A549 treated with AZD2906 at 1 μM for 4 hours (cell line): ENCODE measurements at places on chromosomes 13 and 19. TPM values are rescaled to one million over a fixed set of nuclear protein-coding genes. Genes with fewer than 3 reads are reported as not detected.

Gene AMER2
- not detected in 5 replicates for total RNA-seq

Gene SOHLH2
- 0.06 TPM in 1 of 5 replicates, not detected in the others for total RNA-seq

Gene HPN
- total RNA-seq: 0.08 to 0.11 TPM (median 0.09 TPM) in 5 replicates

Gene OBI1
- total RNA-seq: 7.5 to 10.9 TPM (median 7.8 TPM) in 5 replicates

Gene SCGB2B2
- 0.02 to 0.13 TPM (median 0.10 TPM) in 4 of 5 replicates, not detected in the other for total RNA-seq

Gene PABPC3
- 0.10 to 0.18 TPM (median 0.16 TPM) in 5 replicates for total RNA-seq

Gene FFAR2
- total RNA-seq: 0.02 TPM in 1 of 5 replicates, not detected in the others

Gene VSIG10L
- total RNA-seq: 10.3 to 16.2 TPM (median 14.5 TPM) in 5 replicates

Gene PLIN4
- total RNA-seq: 0.09 to 0.15 TPM (median 0.12 TPM) in 5 replicates

Gene FUT6
- not detected in 5 replicates for total RNA-seq

Gene RNF113B
- total RNA-seq: not detected in 5 replicates

Gene HCST
- 0.29 to 0.75 TPM (median 0.53 TPM) in 4 of 5 replicates, not detected in the other for total RNA-seq

Gene SERP2
- not detected in 5 replicates for total RNA-seq

Gene VSTM2B
- total RNA-seq: not detected in 5 replicates

Gene KIR3DL2
- not detected in 5 replicates for total RNA-seq

Gene MYH14
- 5.3 to 6.4 TPM (median 5.8 TPM) in 5 replicates for total RNA-seq

Gene IL4I1
- total RNA-seq: 0.74 to 0.86 TPM (median 0.79 TPM) in 5 replicates

Gene ZNF845
- 2.6 to 4.4 TPM (median 3.4 TPM) in 5 replicates for total RNA-seq

Gene CLEC11A
- total RNA-seq: 5.9 to 11.1 TPM (median 10.8 TPM) in 5 replicates

Gene ZNF547
- 1.00 to 1.9 TPM (median 1.1 TPM) in 5 replicates for total RNA-seq

Gene ZNF541
- 0.03 to 0.06 TPM (median 0.05 TPM) in 4 of 5 replicates, not detected in the other for total RNA-seq

Gene FCER2
- total RNA-seq: not detected in 5 replicates

Gene CTXN1
- total RNA-seq: 8.2 to 23.4 TPM (median 22.0 TPM) in 5 replicates

Gene NKPD1
- total RNA-seq: 0.51 to 1.2 TPM (median 0.93 TPM) in 5 replicates

Gene NTF4
- total RNA-seq: 0.29 to 0.78 TPM (median 0.66 TPM) in 5 replicates

Gene APOE
- total RNA-seq: 10.6 to 22.1 TPM (median 14.8 TPM) in 5 replicates

Gene SMIM17
- total RNA-seq: 0.08 to 0.11 TPM in 2 of 5 replicates, not detected in the others

Gene TEX29
- total RNA-seq: 0.09 to 0.49 TPM (median 0.13 TPM) in 4 of 5 replicates, not detected in the other

Gene TMEM255B
- 0.58 to 1.5 TPM (median 0.98 TPM) in 5 replicates for total RNA-seq

Gene LENG9
- total RNA-seq: 4.2 to 7.7 TPM (median 7.0 TPM) in 5 replicates

Gene CILP2
- 0.14 to 0.32 TPM (median 0.19 TPM) in 5 replicates for total RNA-seq

Gene URAD
- total RNA-seq: not detected in 5 replicates

Gene HSD17B14
- total RNA-seq: 12.4 to 16.1 TPM (median 13.9 TPM) in 5 replicates

Gene HAUS8
- 11.3 to 13.9 TPM (median 13.7 TPM) in 5 replicates for total RNA-seq

Gene ADM5
- total RNA-seq: 2.9 to 5.7 TPM (median 5.0 TPM) in 5 replicates

Gene IQCN
- total RNA-seq: 0.62 to 0.92 TPM (median 0.81 TPM) in 5 replicates

Gene ZDHHC20
- 13.8 to 20.1 TPM (median 16.8 TPM) in 5 replicates for total RNA-seq

Gene SHC2
- 0.79 to 1.5 TPM (median 0.93 TPM) in 5 replicates for total RNA-seq

Gene PEG3
- total RNA-seq: not detected in 5 replicates

Gene FUT3
- total RNA-seq: 0.08 to 0.12 TPM (median 0.11 TPM) in 3 of 5 replicates, not detected in the others

Gene NBEA
- 1.3 to 2.2 TPM (median 1.7 TPM) in 5 replicates for total RNA-seq

Gene SRRM5
- total RNA-seq: 0.60 to 1.0 TPM (median 0.69 TPM) in 5 replicates

Gene GPR12
- total RNA-seq: not detected in 5 replicates

Gene ISYNA1
- 26.7 to 47.4 TPM (median 41.5 TPM) in 5 replicates for total RNA-seq

Gene B3GNT8
- 0.05 to 0.13 TPM (median 0.13 TPM) in 3 of 5 replicates, not detected in the others for total RNA-seq

Gene CD33
- total RNA-seq: 0.08 to 0.10 TPM (median 0.09 TPM) in 4 of 5 replicates, not detected in the other

Gene PGLYRP2
- total RNA-seq: 0.03 TPM in 1 of 5 replicates, not detected in the others

Gene NCR1
- total RNA-seq: not detected in 5 replicates

Gene NFIX
- total RNA-seq: 3.2 to 4.0 TPM (median 3.5 TPM) in 5 replicates
